ENCODE measurements at places on chromosomes 1 and 21. TPM values are rescaled to one million over a fixed set of nuclear protein-coding genes. Genes with fewer than 3 reads are reported as not detected.

KCNN3 gene
- total RNA-seq, result 0.02 TPM

TSTD1 gene
- total RNA-seq, result 0.38 TPM

ELAPOR1 gene
- 0.57 TPM for total RNA-seq

ZC3H12A gene
- total RNA-seq, result 30.9 TPM

LACTBL1 gene
- not detected for total RNA-seq

CD1B gene
- total RNA-seq, result not detected

NUDT4B gene
- total RNA-seq, result 0.35 TPM

PDC gene
- total RNA-seq, result not detected

GLMP gene
- total RNA-seq, result 46.3 TPM

TLR5 gene
- 0.13 TPM for total RNA-seq

ECM1 gene
- 2.1 TPM for total RNA-seq

OR1C1 gene
- not detected for total RNA-seq

SELE gene
- total RNA-seq, result not detected

VWA1 gene
- 18.3 TPM for total RNA-seq

PDPN gene
- not detected for total RNA-seq

GJB3 gene
- 6.2 TPM for total RNA-seq

S100A7A gene
- not detected for total RNA-seq

MARK1 gene
- 0.18 TPM for total RNA-seq

IL20 gene
- 0.06 TPM for total RNA-seq

S100A2 gene
- 29.8 TPM for total RNA-seq

LIPI gene
- not detected for total RNA-seq

A3GALT2 gene
- not detected for total RNA-seq

LCK gene
- not detected for total RNA-seq

BEND5 gene
- total RNA-seq, result not detected

F11R gene
- 30.7 TPM for total RNA-seq

CLCA4 gene
- not detected for total RNA-seq

SLC5A3 gene
- 3.9 TPM for total RNA-seq

FAM3B gene
- not detected for total RNA-seq

Data from A549 treated with CORT108297 at 1 μM for 4 hours (cell line).